ENCODE measurements at places on chromosomes 16 and 17.

DNA sequence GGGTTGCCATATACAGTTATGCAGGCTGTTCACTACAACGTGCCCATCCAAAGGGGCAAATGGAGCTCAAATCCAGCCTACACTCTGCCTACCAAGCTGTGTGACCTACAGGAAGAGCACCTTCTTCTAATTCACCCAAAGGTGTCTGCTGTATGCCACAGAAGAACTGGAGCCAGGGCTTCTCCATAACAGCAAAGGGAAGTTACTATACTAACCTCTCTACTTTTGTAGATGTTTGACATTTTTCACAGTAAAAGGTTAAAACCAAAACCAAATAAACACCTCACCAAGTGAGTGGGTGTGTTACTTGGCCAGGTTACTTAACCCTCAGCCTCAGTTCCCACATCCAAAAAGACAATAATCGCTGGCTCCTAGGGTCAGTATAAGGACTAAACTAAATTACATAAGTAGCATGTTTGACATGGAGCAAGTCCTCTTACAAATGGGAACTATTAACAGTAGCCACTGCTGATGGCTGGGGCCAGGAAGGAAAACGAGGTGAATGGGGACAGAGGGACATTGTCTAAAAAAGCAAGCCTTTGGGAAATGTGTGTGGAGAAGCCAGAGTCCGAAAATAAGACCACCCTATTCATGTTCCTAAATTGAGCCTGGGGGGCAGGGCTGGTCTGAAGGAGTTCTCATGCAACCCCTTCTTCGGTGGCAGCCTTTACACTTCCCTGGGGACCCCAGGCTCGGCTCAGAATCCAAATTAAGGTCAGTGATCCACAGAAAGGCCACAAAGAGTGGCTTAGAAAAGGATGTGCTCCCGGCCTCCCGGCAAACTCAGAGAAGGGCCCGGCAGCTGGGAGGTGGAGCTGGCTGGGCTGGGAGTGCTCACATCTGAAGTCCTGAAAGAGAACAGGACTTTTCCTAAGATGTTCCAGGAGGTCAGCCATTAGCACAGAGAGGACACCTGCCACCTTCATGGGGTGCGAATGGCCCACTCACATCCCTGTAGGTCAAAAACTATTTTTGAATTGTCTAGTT is 13.5 kb downstream of the CUEDC1 start:
- no peak for DNase-seq

DNA sequence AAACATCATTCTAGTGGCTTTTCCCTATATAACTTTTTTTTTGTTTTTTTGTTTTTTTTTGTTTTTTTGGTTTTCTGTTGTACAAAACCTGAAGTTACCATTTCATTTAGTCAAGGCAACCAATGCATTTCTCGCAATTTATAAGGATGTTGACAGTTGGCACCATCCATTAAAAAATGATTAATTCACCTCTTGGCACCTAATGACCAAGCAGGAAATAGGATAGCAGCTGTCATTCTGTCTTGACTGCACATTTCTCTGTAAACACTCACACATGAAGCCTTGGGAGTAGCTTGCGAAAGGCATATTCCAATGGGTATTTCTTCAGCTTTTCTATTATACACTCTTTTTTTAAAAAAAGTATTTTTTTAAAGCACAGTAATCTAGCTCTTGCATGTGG is 77.5 kb downstream of the SYCE1L start:
- DNase-seq = no peak

GRCh38 chr17:11487469-11487868 is 110.8 kb upstream of the DNAH9 start:
- DNase-seq = no peak

- DNase-seq = no peak
Measured at GRCh38 chr17:21756856-21757619, 64.7 kb downstream of the KCNJ18 start.

DNA sequence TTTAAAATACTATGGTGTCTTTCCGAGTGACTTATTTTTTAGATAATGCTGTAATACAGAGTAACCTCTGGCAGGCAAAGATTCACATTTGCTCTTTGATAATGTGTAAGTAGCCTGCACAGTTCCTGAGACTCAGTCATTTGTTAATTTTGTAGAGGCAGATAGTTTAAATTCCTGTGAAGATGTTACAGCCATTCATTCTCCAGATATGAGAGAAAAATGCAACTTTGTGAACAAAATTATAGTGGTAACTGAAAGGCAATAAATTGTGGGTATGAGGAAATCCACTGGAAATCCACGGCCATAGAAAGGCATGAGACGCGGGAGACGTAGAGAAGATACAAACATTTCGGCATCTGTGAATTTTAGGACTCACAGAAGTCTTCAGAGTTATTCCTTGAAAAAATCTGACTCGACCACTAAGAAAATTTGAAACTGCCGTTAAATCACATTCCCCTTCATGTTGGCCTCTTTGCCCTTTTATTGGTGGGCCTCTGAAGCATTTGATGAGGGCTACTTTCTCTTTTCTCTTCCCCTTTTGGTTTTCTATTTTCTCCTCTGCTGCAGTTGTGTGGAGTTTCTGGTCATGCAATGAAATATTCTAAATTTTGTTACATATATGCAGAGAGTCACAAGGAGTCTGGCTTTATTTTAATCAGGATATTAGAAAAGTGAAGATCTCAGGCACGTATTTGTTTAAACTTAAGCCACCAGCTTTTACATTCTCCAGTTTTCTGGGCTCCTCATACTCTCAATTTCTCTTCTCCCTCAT is 18.8 kb downstream of the HS3ST3A1 start:
- DNase-seq = no peak

- no peak for DNase-seq
Measured at GRCh38 chr17:31518478-31518877, 127.0 kb downstream of the RAB11FIP4 start.

GRCh38 chr16:53844804-53845203 is 140.8 kb downstream of the FTO start:
- no peak for DNase-seq

- DNase-seq = no peak
Measured at GRCh38 chr16:30003670-30004423, 7.0 kb downstream of the DOC2A start.

DNA sequence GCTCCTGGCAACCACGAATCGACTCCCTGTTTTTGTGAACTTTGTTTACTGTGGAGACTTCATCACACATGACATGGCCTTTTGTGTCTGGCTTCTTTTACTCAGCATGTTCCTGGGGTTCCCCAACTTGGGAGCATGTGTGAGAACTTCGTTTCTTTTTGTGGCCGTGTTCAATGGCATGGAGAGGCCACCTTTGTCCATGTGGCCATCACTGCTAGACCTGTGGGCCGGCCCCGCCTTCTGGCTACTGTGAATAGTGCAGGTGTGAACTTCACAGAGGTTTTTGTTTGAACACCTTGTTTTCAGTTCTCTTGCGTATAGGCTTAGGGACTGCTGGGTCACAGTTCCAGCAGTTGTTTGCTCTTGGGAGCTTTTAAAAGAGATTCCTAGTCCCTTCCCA is 5.7 kb upstream of the SLC38A8 start:
- DNase-seq = no peak

- no peak for DNase-seq
Measured at GRCh38 chr16:87241137-87241771, 75.9 kb downstream of the C16orf95 start.

DNA sequence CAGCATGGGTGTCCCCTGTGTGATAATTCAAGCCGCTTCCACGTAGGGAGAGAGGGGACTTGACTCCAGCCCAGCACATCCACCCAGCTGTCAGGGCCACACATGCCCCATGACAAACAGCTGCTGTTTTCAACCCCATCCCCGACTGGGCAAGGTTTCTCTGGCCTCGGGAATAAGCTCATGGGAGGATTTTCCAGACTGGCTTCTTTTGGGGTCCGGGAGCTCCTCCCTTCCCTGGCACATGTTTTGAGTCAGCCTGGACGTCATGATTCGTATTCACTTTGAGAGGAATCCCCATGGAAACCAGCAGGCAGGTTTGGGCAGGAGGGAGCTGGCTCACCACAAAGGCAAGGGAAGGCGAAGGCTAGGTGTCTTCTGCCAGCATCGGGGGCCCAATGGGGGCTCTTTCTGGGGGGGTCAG is 156.4 kb downstream of the CMIP start:
- no peak for DNase-seq

GRCh38 chr16:69112285-69113129 is 7.1 kb downstream of the HAS3 start:
- no peak for DNase-seq

GRCh38 chr17:28724500-28725165 is 1.4 kb downstream of the TLCD1 start:
- DNase-seq = no peak

DNA sequence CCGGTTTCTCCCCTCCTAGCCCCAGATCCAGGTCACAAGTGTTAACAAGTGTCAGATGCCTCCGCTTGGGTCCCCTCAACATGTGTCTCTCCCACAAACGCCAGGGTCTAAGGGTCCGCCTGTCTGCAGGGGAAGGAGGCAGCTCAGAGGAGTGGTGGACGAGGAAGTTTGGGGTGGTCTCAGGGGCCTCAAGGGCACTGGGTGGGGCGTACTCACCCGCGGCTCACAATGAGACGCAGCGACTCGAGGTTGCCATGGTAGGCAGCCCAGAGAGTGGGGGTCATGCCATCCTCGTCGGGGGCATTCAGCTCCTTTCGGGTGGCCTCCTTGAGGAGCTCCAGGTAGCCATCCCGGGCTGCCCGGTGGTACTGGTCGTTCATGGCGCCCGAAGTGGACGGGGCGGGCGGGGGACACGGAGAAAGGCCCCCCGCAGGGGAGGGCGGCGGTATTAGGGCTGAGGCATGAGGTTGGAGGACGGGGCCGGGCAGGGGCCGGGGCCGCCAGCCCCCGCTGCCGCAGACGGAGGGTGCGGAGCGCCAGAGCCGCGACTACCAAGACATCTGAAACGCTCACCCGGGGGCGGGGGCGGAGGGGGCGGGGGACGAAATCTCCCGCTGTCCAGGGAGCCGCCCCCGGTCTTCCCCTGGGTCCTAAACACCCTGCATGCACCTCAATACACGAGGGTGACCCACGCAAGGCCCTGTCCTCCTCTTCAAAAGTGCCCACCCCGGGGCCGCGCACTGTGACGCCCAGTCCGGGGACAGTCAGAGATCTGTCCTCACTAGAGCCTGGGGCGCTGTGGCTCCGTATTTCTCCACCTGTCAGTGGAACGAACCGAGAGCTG is at the start of gene USH1G:
USH1G (minus strand) TSS at position 562 of the 844 bp plus-strand sequence; CDS start at position 380, 182 bp downstream.
- no peak for DNase-seq

DNA sequence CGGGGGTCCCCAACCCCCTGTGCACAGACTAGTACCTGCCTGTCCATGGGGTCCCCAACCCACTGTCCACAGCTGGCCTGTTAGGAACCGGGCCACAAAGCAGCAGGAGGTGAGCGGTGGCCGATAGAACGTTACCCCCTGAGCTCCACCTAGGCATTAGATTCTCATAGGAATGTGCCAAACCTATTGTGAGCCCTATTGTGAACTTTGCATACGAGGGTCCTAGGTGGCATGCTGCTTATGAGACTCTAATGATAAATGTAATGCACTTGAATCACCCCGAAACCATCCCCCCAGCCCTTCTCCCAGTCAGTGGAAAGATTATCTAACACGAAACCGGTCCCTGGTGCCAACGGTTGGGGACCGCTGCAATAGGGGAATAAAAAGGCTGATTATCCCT is 1.5 kb downstream of the REXO5 start:
- DNase-seq = no peak

DNA sequence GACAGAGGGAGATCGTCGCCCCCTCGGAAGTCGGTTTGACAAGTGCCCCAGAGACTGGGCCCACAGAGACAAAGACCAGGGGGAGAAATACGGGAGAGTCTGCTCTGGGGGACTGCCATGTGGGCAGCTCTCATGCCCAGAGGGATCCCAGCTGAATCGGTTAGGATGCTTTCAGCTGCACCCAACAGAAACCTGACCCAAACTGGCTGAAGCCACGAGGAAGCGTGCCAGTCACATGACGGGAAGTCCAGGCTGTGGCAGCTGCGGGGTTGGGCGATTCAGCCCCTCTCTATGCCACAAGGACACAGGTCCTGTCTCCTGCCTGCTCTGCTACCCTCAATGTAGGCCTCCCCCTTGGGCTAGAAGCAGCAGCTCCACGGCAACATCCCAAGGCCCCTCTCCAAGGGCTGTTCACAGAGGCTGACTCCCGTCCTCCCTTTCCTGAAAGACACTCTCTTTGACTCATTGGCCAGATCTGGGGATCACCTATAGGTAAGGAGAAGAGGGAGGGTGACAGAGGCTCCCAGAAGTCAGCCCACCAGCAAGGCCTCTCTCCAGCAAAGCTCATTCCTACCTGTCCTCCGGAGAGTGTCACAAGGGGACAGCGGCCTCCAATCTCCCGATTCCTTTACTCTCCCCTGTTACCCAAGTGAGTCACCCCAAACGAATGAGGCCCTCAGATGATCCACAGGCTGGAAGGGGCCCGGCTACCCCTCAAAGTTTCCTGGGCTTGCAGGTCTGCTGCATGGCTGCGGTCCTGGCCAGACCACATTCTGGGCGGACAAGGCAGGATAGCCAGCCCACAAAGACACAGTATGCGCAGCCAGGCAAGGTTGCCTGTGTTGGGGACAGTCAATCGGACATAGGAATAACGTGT is 75.8 kb downstream of the RBFOX3 start:
- no peak for DNase-seq

GRCh38 chr17:13333661-13334060 is 268.1 kb downstream of the HS3ST3A1 start:
- DNase-seq = no peak

- no peak for DNase-seq
Measured at GRCh38 chr17:46809110-46809571, 9.4 kb downstream of the WNT3 start.

DNA sequence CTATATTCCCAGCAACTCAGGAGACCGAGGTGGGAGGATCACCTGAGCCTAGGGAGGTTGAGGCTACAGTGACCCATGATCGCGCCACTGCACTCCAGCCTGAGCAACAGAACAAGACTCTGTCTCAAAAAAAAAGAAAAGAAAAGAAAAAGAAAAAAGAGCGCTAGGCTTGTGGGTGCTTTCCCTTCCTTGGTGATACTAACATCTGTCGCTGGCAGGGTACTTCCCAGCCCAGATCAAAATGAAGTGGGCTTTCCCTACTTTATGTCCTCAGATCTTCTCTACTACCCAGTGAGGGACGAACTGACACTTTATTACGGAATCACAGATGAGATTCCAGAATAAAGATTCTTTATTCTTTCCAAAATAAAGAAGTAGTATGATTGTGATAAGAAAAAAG is 103.8 kb upstream of the NOL11 start:
- no peak for DNase-seq

- no peak for DNase-seq
Measured at GRCh38 chr17:77451245-77451893, 310.6 kb downstream of the SEC14L1 start.

GRCh38 chr16:4994719-4995434 is 36.7 kb downstream of the SEC14L5 start:
- no peak for DNase-seq

GRCh38 chr17:67223924-67224323 is 21.1 kb downstream of the HELZ start:
- DNase-seq = no peak

DNA sequence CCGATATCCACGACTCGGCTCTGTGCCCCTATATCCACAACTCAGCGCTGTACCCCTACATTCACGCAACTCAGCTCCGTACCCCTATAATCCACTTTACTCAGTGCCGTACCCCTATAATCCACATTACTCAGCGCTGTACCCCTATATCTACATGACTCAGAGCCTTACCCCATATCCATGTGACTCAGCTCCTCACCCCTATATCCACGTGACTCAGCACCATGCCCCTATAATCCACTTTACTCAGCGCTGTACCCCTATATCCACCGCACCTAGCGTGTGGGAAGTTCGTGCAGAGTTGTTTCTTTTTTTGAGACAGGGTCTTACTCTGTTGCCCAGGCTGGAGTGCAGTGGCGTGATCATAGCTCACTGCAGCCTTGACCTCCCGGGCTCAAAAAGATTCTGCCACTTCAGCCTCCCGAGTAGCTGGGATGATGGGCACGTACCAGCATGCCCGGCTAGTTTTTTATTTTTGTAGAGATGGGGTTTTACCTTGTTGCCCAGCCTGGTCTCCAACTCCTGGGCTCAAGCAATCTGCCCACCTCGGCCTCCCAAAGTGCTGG is 17.4 kb downstream of the CYB5D2 start:
- DNase-seq = no peak
